ENCODE measurements at places on chromosomes 1 and 21.
A peak's percentile ranks its signal among the peaks of the same experiment; 100 is the strongest.

DNA sequence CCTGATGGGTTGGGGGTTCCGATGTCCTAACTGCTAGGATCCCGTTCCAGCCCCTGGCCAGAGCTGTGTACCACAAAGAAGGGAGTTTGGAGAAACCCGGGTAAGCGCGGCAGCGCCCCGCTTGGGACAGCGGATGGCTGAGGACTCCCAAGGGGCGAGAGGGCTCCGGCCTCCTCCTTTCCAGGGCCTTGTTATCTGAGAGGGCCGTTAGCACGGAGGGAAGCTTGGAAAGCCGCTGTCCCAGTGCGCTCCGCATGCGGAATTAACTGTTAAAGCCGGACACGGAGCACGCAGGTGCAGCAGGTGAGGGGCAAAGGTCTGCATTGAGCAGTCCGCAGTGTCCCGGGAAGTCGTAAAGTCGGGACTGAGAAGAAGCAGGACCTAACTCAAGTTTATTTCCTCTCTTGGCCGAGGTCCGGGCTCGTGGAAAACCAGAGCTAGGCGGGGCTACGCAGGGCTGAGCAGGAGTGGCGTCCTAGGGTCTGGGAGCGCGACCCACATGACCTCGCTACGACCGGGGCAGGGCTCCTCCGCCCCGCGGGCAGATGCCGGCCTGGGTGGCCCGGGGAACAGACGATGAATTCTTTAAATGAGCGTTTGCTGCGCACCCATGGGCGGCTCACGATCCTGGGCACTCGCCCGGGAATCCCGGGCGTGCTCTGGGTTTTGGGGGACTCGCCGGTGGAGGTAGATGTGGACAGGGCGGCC, 4.5 kb downstream of the LHX4 start:
- H3K27me3 ChIP-seq, result peaks cover 99% of the 10 kb centered on the region
- H3K4me3 ChIP-seq, result peak overlapping the region; percentile 39
- H3K36me3 ChIP-seq, result peaks cover 3% of the 10 kb centered on the region

GRCh38 chr1:193707271-193708021, 521.0 kb upstream of the B3GALT2 start:
- H3K4me1 ChIP-seq, result peaks cover 6% of the 10 kb centered on the region
- DNase-seq, result no peak
- no peaks in the 10 kb centered on the region for H3K27me3 ChIP-seq
- no peak overlapping the region for H3K4me3 ChIP-seq
- no peaks in the 10 kb centered on the region for H3K36me3 ChIP-seq

DNA sequence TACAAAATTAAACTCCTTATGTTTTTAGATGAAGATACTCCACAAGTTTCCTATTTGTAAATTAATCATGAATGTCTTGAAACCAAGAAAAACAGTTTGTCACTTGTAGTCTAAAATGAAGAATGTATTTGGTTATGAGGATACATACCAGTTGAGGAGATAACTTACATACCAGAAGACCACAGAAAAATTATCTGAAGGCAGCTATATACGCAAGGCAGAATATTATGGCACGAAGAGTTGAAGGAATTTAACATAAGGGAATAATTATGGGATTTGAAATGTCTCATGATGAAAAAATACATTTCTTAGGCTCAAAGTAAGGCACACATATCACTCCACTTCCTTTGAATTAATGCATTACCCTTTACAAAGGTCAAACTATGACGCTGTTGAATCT, 73.3 kb downstream of the IFI44 start:
- no peak overlapping the region for H3K27ac ChIP-seq
- no peak overlapping the region for H3K4me3 ChIP-seq
- peaks cover 2% of the 10 kb centered on the region for H3K27me3 ChIP-seq
- no peak for DNase-seq

DNA sequence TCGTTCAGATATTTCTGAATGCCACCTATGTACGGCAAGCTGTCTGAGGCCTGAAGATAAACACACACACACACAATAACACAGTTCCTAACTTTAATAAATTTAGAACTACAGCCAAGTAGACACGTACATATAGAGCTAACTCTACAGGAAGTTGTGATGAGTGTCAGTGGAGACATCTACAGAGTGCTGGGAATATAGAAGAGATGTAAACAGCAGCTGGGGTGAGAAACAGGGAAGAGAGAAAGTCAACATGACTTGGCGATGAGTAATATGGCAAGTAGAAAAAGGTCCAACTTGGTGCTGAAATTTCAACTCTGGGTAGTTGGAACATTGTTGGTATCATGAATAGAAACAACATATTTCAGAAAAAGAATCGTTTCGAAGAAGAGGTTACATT, 206.5 kb downstream of the ZP4 start:
- no peak overlapping the region for H3K4me3 ChIP-seq
- no peak overlapping the region for H3K27ac ChIP-seq
- no peaks in the 10 kb centered on the region for H3K27me3 ChIP-seq
- no peak for DNase-seq
- H3K36me3 ChIP-seq, result no peaks in the 10 kb centered on the region

- no peak overlapping the region for H3K27ac ChIP-seq
- H3K4me1 ChIP-seq, result peaks cover 84% of the 10 kb centered on the region
- no peak overlapping the region for H3K4me3 ChIP-seq
- H3K27me3 ChIP-seq, result peaks cover 6% of the 10 kb centered on the region
- peaks cover 8% of the 10 kb centered on the region for H3K36me3 ChIP-seq
Measured at GRCh38 chr1:168442931-168443330, 100.9 kb downstream of the XCL2 start.

DNA sequence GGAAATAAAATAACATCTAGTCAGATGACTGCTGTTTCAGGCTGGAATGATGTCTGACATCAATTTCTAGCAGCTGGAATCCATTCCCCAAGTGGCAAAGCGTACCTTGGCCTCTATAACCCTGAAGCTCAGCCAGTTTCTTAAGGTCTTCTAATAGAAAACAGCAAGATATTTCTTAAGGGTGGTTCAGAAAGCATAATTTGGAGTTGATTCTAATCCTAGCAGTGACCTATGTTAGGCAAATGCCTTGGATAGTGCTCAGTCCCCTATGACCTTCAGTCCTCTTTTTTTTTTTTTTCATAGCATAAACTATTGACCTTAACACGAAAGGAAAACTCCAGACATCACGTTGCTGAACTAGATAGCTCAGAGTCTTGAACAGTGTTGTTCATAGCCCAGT, 56.5 kb downstream of the LAMC2 start:
- no peaks in the 10 kb centered on the region for H3K36me3 ChIP-seq
- no peak for DNase-seq
- no peaks in the 10 kb centered on the region for H3K4me1 ChIP-seq
- H3K4me3 ChIP-seq, result no peak overlapping the region
- peaks cover 32% of the 10 kb centered on the region for H3K27me3 ChIP-seq
- no peak overlapping the region for H3K27ac ChIP-seq

DNA sequence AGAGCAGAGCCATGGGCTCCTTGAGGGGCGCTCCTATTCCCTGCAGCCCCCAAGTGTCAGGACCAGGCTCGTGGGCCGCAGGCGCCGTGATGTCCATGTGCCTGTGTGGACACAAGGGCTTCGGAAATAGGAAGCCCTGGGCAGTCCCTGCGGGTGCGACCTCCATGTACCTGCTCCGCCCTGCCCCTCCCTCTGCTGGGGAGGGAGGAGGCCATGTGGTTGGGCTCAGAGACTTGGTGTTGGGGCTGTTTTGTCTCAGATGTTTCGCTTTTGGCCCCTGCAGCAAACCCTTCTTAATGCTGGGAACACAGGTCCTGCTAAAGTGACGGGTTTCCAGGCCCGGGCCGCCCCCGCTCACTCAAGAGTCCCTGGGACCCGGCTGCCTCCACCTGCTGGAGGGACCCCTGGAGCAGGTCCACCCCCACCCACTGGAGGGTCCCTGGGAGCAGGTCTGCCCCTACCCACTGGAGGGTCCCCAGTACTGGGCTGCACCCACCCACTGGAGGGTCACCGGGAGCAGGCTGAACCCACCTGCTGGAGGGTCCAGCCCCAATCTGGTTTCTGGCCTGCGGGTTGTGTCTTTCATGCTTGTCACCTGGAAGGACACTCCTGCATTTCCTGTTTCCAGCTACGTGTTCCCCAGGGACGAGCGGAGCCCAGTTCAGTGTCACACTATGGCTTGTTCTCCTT, 156.5 kb downstream of the PEX14 start:
- H3K27me3 ChIP-seq, result peaks cover 5% of the 10 kb centered on the region
- no peak overlapping the region for H3K27ac ChIP-seq
- no peak for DNase-seq
- no peaks in the 10 kb centered on the region for H3K4me1 ChIP-seq
